ENCODE measurements at places on chromosomes 5 and 9.

DNA sequence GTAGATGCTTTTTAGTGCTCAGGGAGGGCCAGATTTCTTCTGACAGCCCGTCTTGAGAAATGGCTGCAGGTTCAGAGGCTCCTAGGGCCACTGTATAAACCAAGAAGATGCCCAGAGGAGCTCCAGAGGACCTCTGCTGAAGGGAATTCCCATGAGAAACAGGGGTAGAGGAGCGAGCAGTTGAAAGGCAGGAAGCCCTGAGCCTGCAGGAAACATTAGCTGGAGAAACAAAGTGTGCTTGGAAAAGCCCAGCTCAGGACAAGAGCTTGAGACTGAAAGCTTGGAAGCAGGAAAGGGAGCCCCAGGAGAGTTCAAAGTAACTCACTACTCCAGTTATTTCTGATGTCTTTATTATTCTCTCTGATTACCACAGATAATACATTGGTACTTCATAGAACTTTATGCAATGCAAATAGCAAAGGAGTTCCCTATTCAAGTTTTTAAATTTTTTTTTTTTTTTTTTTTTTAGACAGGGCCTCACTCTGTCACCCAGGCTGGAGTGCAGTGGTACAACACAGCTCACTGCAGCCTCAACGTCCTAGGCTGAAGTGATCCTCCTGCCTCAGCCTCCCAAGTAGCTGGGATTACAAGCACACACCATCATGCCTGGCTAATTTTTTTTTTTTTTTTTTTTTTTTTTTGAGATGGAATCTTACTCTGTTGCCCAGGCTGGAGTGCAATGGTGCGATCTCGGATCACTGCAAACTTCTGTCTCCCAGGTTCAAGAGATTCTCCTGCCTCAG lies 16.5 kb downstream of the HBEGF start:
- DNase-seq: no peak

DNA sequence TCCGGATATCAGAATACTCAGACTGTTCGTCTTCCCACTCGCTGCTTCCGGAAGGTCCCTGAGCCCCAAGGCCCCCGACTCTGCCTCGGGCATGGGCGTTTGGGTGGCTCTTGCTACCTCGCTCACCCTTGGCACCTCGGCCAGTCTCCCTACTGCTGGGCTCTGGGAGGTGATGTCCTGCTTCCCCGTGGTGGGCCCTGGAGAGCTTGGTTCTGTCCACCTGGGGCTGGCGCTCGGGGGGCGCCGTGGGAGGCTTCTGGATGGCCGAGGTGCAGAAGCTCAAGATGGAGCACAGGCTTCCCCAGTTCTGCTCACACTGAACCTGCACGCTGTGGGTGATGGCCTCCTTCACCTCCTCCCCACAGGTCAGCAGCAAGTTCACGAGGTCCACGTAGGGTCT lies 10.4 kb downstream of the STC2 start:
- no peak for DNase-seq

DNA sequence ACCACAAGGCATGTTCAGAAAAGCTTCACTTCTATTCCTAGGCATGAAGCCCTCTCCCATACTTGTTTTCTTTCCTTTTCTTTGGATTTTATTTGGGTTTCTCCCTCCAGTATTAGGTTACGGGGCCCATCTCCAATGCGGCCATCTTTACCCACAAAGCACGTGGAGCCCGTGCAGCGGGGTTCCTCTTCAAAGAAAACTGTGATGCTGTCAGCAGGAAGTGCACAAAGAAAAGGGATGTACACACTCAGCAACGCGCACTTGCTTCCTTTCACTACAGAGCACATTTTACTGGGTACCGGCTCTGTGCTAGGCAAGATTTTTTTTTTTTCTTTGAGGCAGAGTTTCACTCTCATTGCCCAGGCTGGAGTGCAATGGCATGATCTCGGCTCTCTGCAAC lies 106.6 kb downstream of the COL23A1 start:
- no peak for DNase-seq

- no peak for DNase-seq
These were observed 244.9 kb upstream of the KLF4 start for GRCh38 chr9:107734256-107735013.

DNA sequence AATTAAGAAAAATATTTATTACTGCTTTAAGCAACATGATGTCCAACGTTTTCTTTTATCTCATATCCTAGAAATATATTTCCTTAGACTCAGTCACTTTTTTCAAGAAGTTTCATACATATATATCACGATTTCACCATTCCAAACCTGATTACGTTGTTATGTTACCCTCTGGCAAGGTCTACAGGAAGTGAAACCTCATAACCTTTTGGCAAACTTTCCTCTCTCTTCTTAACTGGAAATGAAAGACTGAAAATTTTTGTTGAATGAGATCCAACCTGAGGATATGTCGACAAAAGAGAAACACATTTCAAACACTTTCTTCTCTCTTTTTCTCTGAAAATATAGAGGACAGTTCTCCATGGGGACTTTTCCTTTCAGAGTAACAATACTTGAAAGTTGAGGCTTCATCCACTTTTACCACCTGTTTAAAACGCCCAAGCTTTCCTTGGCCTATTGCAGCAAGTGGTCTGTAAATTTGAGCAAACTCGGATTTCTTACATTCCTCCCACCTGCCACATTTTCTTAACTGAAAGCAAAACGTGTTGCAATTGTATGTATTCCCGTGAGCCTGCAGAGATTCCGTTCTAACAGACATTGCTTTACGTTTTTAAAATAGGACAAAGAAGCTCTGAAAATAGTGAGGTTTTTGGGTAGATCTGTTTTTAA lies 298.1 kb downstream of the CETN3 start:
- DNase-seq: no peak

DNA sequence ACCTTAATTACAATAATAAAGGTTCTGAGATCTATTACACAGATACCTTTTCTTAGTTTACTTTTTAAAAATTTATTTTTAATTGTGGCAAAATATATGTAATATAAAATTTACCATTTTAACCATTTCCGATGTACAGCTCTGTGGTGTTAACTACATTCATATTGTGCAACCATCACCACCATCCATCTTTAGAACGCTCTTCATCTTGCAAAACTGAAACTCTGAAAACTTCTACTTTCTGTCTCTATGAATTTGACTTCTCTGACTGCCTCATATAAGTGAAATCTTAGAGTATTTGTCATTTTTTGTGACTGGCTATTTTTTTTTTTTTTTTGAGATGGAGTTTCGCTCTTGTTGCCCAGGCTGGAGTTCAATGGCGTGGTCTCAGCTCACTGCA lies 26.8 kb downstream of the WWC1 start:
- no peak for DNase-seq

DNA sequence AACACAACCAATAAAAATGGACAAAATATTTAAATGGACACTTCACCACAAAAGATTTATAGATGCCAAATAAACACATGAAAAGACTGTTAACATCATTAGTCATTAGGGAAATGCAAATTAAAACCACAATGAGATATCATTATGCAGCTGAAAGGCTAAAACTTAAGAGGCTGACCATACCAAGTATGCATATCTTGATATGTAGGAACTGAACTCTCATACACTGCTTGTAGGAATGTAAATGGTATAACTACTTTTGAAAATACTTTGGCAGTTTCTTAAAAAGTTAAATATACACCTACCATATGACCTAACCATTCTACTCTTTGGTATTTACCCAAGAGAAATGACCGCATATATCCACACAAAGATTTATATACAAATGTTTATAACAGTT lies 13.6 kb upstream of the ADAMTS12 start:
- DNase-seq: no peak

DNA sequence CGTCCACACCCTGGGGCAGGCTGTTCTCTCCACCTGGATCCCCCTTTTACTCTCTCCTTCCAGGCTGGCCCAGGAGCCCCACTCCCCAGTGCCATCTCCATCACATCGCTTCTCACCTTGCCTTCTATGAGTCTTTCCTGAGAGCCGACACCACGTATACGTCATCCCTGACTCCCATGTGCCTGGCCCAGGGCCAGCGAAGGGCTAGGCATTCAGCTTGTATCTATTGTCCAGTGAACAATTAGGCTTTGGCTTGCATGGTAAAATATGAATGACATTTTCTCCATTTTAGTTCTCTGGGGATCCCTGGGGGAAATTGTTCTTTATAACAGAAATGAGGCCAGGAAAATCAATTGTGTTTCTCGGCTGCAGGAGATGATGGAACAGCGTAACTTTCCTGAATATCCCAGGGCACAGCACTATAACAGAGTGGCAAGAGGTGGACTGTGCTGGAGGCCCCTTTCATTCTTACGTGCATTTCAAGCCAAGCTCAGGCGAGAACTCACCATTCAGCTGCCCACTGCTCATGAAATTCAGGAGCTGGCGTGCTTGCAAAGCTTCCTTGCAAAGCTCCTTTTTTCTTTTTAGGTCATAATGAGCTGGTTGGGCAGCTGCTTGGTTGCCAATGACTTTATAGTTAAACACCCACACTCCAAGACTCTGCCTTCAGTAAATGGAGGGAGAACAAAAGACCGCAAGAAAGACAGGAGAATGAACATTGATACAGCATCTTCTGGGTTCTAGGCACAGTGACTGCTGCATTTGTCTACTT lies 37.7 kb downstream of the NSG2 start:
- DNase-seq: peak; percentile 7

DNA sequence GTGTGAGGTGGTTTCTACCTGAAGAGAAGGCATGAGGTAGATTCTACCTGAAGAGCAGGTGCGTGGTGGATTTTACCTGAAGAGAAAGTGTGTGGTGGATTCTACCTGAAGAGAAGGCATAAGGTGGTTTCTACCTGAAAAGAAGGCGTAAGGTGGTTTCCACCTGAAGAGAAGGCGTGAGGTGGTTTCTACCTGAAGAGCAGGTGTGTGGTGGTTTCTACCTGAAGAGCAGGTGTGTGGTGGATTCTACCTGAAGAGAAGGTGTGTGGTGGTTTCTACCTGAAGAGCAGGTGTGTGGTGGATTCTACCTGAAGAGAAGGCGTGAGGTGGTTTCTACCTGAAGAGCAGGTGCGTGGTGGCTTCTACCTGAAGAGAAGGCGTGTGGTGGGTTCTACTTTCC lies 192.8 kb downstream of the MED10 start:
- no peak for DNase-seq

DNA sequence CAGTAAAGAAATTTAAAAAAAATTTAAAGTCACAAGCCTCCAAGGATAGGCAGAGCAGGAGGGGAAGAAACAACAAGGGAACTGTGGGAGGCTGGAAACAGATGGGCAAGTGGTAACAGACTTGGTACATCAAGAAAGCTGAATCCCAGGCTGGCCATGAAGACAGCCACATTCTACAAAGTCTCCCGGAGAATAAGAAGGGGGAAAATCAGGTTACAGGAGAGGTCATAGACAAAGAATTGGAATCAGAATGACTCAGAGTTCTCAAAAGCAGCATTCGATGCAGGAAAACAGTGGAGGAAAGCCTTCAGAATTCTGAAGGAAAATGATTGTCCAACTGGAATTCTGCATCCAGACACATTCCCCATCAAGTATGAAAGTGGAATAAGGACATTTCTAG lies 129.7 kb downstream of the ADAMTS2 start:
- no peak for DNase-seq

DNA sequence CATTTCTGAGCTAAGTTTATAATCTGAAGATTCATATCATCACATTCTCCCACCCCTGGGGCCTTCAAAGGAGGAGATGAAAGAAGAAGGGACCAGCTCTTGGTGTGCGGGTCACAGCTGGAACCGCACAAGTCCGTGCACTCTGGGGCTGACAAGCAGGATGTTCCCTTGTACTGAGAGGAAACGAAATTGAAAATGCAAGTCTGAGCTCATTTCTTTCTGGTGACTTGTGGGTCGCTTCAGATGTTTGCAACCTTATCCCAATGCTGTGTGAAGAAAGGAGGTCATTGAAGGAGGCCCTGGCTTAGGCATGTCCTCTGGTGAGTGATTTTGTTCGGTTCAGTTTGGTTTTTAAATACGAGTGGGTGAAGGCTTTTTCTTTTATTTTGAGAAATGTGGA lies 59.6 kb downstream of the C9orf152 start:
- DNase-seq: no peak

DNA sequence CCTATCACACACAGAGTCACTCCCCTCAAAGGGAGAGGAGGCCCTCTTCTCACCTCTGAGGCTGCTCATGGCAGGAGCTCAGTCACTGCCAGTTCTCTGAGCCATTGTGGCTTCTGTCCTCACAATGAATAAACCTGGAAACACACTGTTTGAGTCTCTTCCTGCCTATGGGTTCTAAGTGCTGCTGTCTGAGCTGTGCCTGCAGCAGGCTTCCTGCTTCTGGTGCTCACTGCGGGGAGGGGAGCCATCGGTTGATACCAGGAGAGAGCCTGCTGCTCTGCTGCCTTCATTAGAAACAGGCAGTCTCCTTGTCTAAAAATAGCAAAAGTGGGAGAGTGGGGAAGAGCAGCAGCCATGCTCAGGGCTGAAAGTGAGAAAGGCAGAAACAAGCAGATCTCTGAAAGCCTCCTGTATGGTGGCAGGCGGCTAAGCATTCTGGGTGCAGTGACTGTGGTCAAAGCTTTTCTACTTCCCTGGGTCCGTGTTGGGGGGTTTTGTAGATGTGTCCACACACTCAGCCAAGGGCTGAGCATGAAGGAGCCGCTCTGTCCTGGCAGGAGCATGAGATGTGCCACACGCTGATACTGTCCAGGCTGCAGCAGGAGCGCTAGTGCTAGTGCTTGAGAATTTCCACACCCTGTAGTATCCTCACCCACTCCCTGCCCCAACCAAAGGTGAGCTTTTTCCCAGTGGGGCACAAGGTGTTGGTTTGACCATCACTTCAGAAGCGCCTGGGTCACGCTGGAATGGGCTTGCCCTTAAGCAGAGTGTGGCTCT lies 34.2 kb downstream of the PRKACG start:
- no peak for DNase-seq

DNA sequence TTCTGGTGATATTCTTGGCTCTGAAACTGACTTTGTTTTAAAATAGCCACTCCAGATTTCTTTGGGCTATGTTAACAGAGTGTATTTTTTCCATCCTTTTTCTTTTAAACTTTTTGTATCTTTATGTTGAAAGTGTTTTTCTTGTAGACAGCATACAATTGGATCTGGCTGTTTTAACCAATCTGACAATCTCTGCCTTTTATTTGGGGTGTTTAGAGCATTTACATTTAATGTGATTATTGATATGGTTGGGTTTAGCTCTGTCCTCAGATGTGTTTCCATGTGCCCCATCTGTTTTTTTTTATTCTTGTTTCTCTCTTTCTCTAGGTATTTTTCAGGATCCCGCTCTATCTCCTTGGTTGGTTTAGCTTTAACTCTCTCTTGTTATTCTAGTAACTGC lies 10.7 kb downstream of the SLC6A18 start:
- no peak for DNase-seq

GRCh38 chr5:5951953-5952352 lies 426.4 kb downstream of the MED10 start:
- DNase-seq: no peak

GRCh38 chr9:98248737-98249474 lies 6.5 kb downstream of the TBC1D2 start:
- DNase-seq: no peak

GRCh38 chr9:82254646-82255367 lies 266.2 kb downstream of the SPATA31D1 start:
- no peak for DNase-seq

DNA sequence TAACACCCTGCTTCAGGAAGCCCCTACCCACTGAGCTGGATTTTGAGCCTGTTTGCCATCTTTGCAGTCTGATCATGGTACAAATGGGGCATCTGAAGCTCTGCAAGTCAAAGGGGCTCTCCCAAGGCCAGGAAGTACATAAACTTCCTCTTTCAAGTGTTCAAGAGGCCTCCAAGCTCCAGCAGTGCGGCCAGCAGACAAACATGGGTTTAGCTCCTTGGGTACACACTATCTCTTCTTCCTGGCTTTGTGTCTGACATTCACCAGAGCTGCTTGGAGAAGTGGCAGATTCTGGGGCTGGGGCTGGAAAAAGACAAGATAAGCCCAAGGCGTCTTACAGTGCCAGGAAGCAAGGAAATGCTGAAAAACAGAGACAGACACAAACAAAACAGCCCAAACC lies 34.1 kb downstream of the LAMC3 start:
- no peak for DNase-seq

Measured in frontal cortex (tissue), 4 donors.